Dermis microvascular lymphatic vessel endothelial cell (primary cell): ENCODE measurements at places on chromosomes 4 and X. TPM values are rescaled to one million over a fixed set of nuclear protein-coding genes. Genes with fewer than 3 reads are reported as not detected.

MAGEC1 gene
- not detected in 2 replicates for total RNA-seq

TENM3 gene
- 10.3 and 43.6 TPM in 2 replicates for total RNA-seq

SULT1B1 gene
- total RNA-seq, result 2.0 and 5.9 TPM in 2 replicates

MAGEA11 gene
- not detected in 2 replicates for total RNA-seq

CCKAR gene
- not detected in 2 replicates for total RNA-seq

SMR3B gene
- not detected in 2 replicates for total RNA-seq

FGB gene
- total RNA-seq, result not detected in 2 replicates

RGS12 gene
- 30.7 and 39.1 TPM in 2 replicates for total RNA-seq

SYN1 gene
- total RNA-seq, result under 0.01 and 0.13 TPM in 2 replicates

NDNF gene
- 1.8 and 6.7 TPM in 2 replicates for total RNA-seq

NDP gene
- total RNA-seq, result under 0.01 TPM in 2 replicates

ANXA10 gene
- total RNA-seq, result 0.13 TPM in 2 replicates

ASMT gene
- total RNA-seq, result not detected in 2 replicates

CDKL2 gene
- 0.13 TPM in 2 replicates for total RNA-seq

FRMD7 gene
- total RNA-seq, result not detected in 2 replicates

PABPC1L2B gene
- total RNA-seq, result not detected in 2 replicates

DLG3 gene
- total RNA-seq, result 0.89 and 0.90 TPM in 2 replicates

CT45A2 gene
- total RNA-seq, result not detected in 2 replicates

ZNF630 gene
- total RNA-seq, result 1.3 TPM in 2 replicates

COL25A1 gene
- total RNA-seq, result 0.13 TPM in 2 replicates

FAAH2 gene
- 0.89 and 1.4 TPM in 2 replicates for total RNA-seq
